Stimulated activated CD4-positive, alpha-beta T cell treated with anti-CD3 and anti-CD28 coated beads, Interleukin-2, amount 100 ng/mL, for 4 hours (primary cell): ENCODE measurements at places on chromosomes 5 and 9.

DNA sequence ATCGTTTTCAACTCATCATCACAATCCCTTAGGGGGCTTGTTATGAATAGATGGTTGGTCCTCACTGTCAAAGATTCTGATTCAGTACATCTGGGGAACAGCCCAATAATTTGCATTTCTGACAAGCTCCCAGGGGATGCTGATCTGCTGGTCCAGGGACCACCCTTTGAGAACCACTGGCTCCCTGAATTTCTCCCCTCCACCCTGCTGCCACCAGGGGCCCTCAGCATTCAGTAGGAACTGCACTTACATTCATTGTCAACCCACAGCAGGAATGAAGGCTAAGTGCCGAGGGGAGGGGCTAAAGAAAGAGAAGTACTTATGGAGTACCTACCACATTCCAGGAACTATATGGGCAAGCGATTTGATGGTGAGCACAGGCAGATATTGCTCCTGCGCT, 85.9 kb downstream of the BOD1 start:
- DNase-seq = no peak

- no peak for DNase-seq
Observed at GRCh38 chr9:115111874-115112273, 6.1 kb downstream of the TNC start.

DNA sequence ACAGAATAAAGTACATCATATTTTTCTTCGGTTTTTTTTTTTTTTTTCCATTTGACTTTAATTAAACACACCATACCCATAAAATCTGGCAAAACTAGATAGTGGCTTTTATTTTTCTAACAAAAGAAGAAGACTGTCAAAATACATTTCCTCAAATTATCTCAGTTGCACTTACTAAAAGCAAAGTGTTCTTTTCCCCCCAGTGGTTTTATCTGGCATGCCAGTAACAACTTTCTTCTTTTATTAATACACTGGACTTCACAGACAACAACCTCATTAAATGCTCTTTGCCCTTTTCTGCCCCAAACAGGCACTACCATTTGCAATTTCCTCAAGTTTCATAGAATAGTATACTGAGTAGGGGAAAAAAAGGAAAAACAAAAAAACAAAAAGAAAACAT, 1792.3 kb downstream of the EFNA5 start:
- DNase-seq = no peak

DNA sequence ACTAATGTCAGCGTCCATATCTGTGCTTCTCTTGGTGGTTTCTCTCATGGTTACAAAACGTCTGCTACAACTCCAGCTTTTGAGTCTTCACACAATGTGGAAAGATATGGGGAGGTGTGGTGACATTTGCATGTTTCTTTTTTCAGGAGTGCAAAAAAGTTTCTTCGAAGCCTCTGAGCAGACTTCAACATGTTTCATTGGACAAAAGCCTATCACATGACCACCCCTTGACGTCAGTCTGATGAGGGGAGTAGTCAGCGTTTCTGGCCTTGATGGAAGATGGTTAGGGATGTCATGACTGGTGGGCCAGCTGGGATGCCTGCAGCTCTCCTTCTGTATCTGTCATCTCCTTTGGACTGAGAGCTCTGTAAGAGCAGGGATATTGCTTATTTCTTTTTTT, 61.4 kb downstream of the PTPDC1 start:
- DNase-seq = no peak

DNA sequence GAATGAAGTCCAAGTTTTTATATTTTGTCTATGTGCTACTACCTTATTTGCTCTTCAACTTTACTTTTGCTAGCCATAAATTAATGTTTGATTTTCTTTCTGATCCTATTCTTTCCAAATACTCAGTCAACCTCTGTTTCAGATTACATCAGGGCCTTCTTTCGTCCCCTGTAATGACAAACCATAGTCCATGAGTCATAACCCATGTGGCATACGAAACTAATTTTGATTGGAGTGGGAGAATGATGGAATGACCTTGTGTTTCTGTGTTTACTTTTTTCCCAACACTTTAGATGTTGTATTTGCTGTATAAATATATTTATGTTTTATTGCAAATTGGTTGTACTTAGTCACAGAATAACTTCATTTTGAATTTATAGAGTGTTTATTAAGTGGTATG, 1043.1 kb downstream of the DTWD2 start:
- no peak for DNase-seq

GRCh38 chr9:37424204-37424685, 1.7 kb downstream of the GRHPR start:
- DNase-seq = no peak

DNA sequence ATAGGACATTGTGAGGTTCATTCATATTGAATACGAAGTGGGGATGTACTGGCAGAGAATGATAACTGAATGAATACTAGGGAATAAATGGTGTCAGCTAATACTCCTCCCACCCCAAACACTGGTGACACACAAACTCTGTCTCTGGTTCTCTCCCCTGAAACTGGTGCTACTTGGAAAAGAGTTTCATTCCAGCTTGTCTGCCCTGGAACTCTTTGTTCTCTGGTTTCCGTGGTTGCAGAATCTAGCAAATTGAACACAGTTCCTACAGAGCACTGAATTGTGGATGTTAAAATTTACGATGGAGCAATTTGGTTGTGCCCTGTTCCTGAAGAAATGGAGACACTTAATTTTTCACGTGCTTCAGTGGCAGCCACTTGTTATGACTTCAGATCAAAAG, 181.7 kb downstream of the KCTD16 start:
- DNase-seq = no peak

GRCh38 chr9:109043578-109043977, 30.3 kb upstream of the CTNNAL1 start:
- no peak for DNase-seq

GRCh38 chr9:20604562-20604961, 17.7 kb downstream of the MLLT3 start:
- no peak for DNase-seq

DNA sequence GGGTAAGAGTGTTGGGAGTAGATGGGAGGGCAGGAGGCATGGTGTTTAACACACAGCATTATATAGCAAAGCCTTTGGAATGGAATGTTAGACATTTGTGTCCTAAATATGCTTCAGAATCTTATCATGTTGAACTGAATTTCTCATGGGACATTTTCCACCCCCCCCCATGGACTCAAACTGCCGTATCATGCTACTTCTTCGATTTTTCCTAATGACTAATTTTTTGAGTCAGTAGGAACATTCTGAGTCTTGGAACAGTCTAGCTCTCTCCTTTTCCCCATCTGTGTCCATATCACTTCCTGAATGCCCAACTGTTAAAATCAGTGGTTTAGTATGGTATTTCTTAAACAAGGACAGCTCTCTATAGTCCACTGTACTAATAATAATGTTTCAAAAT, 380.6 kb downstream of the TLE4 start:
- DNase-seq = no peak

GRCh38 chr5:903756-904096, 11.0 kb downstream of the TRIP13 start:
- DNase-seq = no peak

- no peak for DNase-seq
Observed at GRCh38 chr5:75363111-75363510, 26.1 kb downstream of the HMGCR start.

- DNase-seq = no peak
Observed at GRCh38 chr5:115703514-115703913, 77.7 kb upstream of the TMED7 start.

DNA sequence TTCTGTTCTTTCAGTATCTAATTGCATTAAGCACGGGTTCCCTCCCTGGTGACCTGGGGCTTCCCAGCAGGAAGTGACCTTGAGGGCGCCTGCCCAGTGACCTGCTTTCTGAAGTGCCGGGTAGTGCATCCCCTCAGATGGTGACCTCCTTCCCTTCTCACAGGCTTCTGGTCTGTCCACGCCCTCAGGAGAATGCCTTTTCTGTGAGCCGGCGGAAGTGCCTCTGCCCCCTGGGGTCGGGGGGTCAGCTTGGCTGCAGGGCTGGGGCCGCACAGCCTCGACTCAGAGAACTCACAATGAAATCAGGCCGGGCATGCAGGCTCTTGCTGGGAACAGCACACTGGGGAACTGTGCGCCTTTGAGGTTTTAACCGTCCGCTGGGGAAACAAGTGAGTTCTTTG, 124.5 kb upstream of the PHYKPL start:
- no peak for DNase-seq

DNA sequence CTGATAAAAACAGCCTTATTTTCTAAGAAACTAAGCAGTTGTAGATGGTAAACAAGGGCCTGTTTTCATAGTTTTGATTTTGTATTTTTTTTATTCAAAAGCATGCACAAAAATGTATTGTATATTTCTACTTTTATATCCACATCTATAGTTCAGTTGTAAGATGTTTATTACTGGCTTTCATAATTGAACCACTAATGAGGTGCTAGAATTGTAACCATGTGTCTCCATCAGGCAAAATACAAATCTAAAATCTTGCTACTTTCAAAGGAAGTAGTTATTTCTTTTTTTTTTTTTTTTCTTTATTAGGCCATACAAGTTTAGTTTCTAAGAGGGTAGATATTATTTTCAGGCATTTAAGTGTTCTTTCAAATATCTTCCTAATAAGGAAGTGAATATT, 1755.0 kb downstream of the MAT2B start:
- no peak for DNase-seq

- no peak for DNase-seq
Observed at GRCh38 chr5:174806729-174807128, 82.3 kb downstream of the MSX2 start.

GRCh38 chr5:124504081-124504916, 242.1 kb downstream of the ZNF608 start:
- no peak for DNase-seq

- no peak for DNase-seq
Observed at GRCh38 chr5:28402590-28403301, 1364.4 kb upstream of the CDH9 start.

GRCh38 chr9:114829574-114830440, 24.0 kb upstream of the TNFSF15 start:
- DNase-seq = no peak

GRCh38 chr5:148070621-148071020, 6.8 kb downstream of the SPINK5 start:
- no peak for DNase-seq

- no peak for DNase-seq
Observed at GRCh38 chr5:164593982-164594381, 1088.6 kb downstream of the MAT2B start.

DNA sequence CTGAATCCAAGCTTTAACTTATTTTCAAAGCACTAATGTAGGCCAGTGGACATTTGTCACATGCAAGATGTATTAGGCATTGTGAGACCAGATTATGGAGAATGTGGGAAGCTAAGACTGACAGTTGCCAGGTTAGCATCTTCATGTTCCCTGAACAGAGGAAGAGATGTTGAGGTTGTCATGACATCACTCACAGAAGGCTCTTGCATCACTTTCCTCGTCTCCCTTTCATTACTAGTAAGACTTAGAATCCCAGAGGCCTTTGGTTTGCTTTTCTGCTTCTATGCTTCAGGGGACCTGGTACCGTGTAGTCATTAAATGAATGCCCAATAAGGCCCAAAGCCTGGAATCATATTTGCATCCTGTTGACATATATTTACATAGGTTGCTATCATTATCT, 76.4 kb upstream of the RPS23 start:
- DNase-seq = no peak

- no peak for DNase-seq
Observed at GRCh38 chr5:126531543-126532120, 63.4 kb downstream of the ALDH7A1 start.

- no peak for DNase-seq
Observed at GRCh38 chr9:94613003-94613402, 19.4 kb upstream of the FBP2 start.

DNA sequence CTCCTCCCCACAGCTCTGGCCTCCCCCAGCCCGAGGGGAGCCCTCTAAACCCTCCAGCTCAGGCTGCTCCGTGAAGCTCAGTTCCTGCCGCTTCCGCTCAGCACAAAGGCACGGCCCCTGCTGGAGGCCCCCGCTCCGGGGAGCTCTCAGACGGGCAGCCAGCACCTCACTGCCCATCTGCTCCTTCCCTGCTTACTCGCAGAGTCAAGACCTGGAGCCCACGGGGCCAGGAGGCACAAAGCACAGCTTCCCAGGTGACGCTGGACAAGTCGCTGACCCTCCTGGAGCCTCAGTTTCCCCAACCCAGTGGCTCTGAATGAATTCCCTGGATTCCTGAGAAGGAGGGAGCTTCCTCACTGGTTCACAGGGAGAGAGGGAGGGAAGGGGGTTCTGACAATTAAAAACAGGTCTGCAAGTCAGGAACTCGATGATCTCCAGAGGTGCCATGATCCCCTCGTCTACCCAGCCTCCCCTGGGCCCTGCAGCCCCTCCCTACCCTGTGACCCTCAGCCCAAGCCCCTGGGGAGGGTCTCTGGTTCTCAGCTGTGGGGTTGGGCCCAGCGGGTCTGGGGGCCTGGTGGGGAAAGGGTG, 36.2 kb downstream of the VAV2 start:
- peak; percentile 18 for DNase-seq

- no peak for DNase-seq
Observed at GRCh38 chr9:128625391-128626146, 31.1 kb downstream of the DYNC2I2 start.

GRCh38 chr5:66898241-66898995, 298.2 kb downstream of the CD180 start:
- DNase-seq = no peak
